ENCODE measurements at places on chromosomes 4 and X. TPM values are rescaled to one million over a fixed set of nuclear protein-coding genes. Genes with fewer than 3 reads are reported as not detected.

GRCh38 chr4:19030048-19030447 lies 1008.5 kb upstream of the LCORL start:
- DNase-seq: no peak

DNA sequence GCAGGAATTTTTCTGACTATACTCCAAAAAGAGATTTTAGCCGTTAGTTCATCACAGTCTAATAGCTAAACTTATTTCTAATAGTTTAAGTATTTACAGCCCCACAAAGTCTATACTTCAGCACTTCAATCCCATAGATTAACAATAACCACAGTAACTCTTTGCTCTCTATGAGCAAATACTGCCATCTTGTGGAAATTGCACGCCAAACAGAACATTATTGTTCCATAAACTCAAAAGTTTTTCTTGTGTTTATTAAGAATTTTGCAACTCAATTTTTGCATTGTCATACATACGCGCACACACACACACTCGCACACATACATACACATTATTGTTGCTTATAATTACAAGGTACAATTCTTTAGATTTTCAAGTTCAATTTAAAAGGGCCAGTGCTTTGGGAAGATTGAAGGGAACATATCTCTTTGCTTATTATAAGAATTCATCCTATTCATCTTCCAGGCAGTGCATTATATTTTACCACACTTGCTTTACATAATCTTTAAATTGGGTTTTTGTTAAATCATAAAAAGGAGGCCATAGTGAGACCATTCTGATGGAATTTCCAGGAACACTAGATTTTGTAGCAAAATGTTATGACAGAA lies 63.8 kb upstream of the ATOH1 start:
- DNase-seq: no peak

GRCh38 chrX:82677286-82677685 lies 830.8 kb upstream of the POU3F4 start:
- DNase-seq: no peak

DNA sequence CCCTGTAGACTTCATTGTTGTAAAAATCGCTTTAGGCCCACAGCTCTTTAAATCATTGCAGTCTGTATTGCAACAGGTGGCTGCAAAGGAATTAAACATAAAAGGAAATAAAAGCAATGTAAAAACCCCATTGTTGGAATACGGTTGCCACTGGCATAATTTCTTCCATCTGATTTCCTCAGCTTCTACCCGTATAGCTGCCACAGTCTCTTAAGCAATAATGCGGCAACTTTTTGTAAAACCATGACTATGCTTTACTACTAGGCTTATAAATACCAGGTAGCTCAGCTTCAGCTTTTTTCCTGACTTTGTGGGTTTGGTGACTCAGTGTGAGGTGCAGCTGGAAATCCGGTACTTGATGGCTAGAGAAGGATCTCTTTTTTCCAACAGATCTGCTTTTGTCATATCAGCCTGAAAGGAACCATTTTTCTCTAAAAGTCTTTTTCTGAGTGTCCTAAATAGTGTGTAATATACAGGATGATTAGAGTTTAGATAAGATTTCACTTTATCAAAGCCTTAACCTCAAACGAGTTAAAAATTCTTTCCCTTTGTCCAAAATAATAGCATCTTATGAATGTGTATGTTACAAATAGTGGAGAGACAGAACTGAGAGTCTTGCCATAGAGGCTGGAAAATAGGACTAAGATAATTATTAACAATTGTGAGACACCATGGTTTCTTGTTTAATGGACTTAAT lies 268.0 kb downstream of the ADGRL3 start:
- no peak for DNase-seq

SCRG1 gene
- total RNA-seq: 1.9 TPM

GPC3 gene
- 15.0 TPM for total RNA-seq

GRCh38 chr4:173009129-173009823 lies 159.3 kb upstream of the GALNT7 start:
- DNase-seq: no peak

GRCh38 chr4:143341186-143341755 lies 4.6 kb downstream of the GAB1 start:
- no peak for DNase-seq

DNA sequence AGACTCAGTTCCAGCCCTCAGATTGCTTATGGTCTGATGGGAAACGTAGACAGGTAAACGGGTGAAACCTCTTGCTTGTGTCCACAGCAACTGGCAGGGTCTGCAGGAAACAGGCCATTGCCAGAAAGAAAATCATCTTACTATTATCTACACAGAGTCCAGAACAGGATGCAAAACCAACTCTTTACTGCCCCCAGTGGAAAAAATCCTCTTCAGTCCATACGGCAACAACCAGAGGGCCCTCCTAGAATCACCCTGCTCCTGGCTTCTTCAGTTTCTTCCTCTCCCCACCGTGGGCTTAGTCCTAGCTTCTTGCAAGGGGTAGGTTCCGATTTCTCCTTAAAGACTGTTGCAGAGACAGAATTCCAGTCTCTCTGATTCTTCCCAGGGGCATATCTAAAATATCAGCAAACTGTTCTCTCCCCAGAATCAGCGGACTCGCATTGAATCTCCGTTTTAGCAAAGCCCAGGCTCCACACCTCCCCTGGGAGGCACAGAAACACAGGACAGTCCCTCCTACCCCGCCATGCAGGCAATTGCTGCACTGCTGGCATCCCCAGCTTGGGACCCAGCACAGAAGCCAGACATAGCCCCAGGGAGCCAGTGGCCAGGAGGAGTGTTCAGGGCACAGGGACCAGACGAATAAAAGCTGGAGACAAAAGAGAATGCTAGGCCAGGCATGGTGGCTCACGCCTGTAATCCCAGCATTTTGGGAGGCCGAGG lies 41.0 kb upstream of the SH3RF1 start:
- no peak for DNase-seq

RAB40AL gene
- total RNA-seq: 0.55 TPM

DNA sequence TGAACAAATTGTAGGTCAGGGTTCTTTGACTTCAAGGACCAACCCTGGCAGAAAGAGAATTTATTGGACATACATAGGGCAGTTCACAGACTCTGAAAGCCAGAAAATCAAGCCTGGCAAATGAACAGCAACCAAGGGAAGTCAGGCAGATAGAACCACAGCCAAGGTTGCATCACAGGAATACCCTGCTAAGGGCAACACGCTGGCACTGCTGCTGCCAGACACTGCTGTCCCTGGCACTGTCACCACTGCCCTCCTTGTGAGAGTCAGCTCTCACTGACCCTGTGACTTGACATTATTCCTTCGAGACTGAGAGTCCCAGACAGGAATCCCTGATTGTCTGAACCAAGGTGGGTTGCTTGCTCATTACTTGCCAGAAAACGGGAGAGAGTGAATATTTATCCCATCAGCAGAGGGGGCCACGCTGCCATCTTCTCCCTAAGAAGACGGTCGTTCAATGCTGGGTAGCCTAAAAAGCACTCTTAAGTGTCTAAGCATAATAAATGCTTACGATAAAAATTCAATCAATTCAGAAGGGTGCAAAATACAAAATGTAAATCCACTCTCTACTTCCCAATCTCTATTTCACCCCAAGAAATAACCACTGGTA lies 23.2 kb upstream of the PTTG2 start:
- peak; percentile 52 for DNase-seq

DNA sequence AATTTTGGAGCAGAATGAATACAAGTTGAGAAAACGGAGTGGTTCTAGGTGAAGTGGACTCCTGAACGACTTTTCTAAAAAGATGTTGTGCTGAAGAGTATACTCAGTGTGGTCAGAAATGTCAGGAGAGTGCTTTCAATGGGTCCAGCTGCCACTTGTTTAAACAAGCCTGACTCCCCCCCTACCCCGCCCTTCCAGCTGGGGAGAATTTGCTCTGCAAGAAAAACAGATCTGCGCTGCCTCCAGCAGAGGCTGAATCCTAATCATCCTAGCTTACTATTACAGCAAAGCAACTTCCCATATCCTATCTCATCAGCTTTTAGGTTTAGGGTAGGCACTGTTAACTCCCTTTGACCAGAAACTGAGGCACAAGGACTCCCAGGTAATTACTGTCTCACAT lies 1.9 kb downstream of the MAP3K15 start:
- DNase-seq: no peak

- DNase-seq: no peak
Measured at GRCh38 chrX:152915541-152916241, 17.8 kb downstream of the ZNF185 start.

GPRIN3 gene
- total RNA-seq: 5.7 TPM

DNA sequence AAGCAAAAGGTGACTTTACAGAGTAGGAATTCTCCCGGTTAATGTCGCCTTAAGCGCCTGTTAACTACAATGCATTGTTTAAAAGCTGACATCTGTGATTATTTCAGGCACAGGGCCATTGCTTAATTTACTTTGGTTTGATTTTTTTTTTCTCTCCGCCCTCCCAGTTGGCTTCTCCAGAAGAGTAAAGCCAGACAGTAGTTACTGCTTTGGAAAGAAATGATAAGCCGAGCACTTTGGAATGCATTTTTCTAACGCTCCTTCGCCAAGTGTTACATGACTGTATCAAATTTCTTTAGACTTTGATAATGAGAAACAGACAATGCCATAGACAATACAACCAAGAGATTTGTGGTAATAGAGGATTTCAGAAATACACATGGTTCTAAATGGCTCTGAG lies 383.0 kb upstream of the TENM3 start:
- no peak for DNase-seq

MTNR1A gene
- total RNA-seq: not detected

DNA sequence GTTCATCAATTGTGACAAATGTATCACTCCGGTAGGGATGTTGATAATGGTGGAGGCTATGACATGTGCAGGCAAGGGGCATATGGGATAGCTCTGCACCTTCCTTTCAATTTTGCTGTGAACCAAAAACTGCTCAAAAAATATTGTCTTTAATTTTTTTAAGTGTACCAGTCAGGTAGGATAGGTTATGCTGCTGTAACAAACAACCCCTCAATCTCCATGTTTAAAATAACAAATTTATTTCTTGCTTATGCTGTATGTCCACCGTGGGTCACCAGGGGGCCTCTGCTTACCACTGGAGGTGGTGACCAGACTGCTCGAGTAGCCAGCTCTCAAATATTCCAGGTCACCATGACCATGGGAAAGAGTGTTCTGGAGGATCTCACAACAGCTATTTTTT lies 23.4 kb upstream of the MSX1 start:
- DNase-seq: no peak

DNA sequence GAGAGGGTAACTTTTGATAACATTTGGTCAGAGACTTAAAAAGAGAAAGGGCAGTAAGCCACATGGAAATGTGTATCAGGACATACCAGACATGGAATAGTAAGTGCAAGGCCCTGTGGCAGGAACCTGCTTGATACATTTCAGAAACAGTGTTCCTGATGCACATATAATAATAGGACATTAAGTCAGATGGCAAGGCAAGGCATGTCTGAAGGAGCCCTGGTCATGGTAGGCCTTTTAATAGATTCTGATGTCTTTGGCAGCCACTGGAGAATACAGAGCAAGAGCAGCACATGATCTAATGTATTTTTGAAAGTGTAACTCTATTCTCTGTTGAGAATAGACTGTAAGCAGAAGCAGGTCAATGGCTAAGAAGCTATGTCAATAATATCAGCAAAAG lies 279.7 kb downstream of the CAMK2D start:
- no peak for DNase-seq

DNA sequence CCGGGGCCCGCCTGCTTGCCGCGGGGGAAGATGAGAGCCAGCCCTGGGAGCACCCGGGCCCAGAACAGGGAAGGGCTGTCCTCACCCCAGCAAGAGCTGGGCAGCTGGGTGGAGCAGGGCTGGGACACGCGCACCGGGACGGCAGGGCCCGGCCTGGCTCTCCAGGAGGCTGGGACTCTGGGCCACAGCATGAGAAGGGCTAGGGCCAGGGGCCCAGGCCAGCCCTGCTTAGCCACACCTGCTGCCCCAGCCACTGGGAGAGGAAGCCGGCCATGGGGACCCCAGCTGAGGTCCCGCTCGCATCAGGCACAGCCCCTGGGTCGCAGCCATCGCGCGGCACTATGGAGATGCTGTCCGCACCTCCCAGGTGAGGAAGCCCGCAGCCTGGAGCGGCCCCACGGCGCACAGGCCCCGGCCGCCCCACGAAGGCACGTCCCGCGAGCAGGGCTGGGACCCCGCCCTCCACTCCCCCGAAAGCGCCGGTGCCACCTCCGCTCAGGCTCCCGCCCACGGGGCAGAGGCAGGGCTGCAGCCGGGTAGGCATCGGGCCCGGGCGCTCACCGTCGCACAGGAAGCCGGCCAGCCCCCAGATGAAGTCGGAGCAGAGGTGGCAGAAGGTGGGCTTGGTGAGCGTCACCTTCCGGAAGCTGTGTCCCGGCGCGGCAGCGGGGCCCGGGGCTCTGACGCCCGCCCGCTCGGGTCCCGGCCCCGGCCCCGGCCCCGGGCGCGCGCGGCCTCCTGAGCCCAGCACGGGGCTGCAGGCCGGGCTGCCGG lies 531 bp downstream of the DGKQ start:
- peak; percentile 52 for DNase-seq

DNA sequence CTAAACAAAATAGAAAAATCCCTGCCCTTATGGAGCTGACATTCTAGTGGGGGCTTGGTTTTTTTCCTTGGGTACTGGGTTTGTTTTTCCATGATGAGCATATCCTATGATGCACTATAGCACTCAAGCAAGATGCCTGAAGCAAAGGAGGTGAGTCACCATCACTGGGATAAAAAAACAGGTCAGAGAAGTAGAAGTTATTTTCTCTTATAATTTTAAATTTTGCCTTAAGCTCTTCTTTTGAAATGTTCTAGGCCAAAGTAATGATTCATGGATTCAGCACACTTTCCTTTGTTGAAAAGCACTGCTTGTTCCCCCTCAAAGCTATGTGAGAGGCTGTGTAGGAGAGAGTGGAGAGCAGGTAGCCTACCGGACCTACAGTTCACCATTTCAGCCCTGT lies 15.2 kb upstream of the CXCL2 start:
- no peak for DNase-seq

DNA sequence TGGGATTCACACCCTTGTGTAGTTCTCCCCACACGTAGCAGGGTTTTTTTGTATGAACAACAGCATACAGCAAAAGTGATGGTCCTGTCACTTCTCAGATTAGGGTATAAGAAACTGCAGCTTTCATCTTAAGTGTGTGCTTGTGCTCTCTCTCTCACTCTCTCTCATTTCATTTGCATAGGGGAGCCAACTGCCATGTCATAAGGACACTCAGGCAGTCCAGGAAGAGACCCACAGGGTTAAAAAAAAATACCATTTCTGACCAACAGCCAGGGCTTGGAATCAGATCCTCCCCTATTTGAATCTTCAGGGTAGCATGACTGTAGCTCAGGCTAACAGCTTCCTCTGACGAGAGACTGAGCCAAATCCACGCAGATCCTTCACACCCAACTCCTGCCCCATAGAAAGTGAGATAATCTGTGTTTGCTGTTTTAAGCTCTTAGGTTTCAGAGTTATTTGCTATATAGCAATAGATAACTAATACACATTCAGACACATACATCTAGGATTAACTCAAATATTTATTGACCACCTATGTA lies 331.2 kb downstream of the PAPSS1 start:
- DNase-seq: no peak

- DNase-seq: no peak
Measured at GRCh38 chrX:65572971-65573370, 38.4 kb upstream of the LAS1L start.

DNA sequence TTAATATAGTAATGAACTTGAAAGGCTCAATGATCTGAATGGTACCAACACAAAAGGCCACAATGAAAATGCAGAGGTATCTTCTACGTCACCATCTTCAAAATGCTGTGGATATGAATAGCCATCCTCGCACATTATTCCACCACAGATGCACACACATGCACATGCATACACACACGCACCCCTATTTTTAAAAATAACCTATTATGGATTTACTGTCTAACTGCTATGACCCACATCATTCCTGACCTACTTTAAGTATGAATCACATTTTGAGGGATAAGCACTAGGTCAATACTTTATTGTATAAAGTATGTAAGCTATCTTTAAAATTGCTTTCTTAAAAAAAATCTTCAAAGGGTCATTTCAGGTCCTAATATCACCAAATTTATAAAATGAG lies 24.4 kb upstream of the CORIN start:
- no peak for DNase-seq

SPIN2A gene
- total RNA-seq: 0.52 TPM

GAB3 gene
- total RNA-seq: 18.1 TPM

Measured in left cardiac atrium (tissue), 4 donors.